Fibroblast of villous mesenchyme (primary cell): ENCODE measurements at places on chromosomes 1 and 21. TPM values are rescaled to one million over a fixed set of nuclear protein-coding genes. Genes with fewer than 3 reads are reported as not detected.

The NOS1AP gene
- under 0.01 and 0.43 TPM in 2 replicates for total RNA-seq

The CFHR1 gene
- total RNA-seq, result 0.86 TPM in 1 of 2 replicates, not detected in the other

The LYPLA2 gene
- 46.7 and 48.8 TPM in 2 replicates for total RNA-seq

The IFI44L gene
- total RNA-seq, result 0.64 and 1.3 TPM in 2 replicates

The RNF223 gene
- not detected in 2 replicates for total RNA-seq

The S100A1 gene
- total RNA-seq, result not detected in 2 replicates

The F3 gene
- 198 and 506 TPM in 2 replicates for total RNA-seq

The LIN9 gene
- 4.2 and 5.6 TPM in 2 replicates for total RNA-seq

The CR1L gene
- total RNA-seq, result not detected in 2 replicates
